HFF-Myc (cell line): ENCODE measurements at places on chromosomes 7 and 10.

- DNase-seq, result no peak
Measured at GRCh38 chr10:61071580-61071979, 127.6 kb upstream of the RHOBTB1 start.

- no peak for DNase-seq
Measured at GRCh38 chr10:17764142-17764541, 12.1 kb downstream of the TMEM236 start.

- DNase-seq, result no peak
Measured at GRCh38 chr7:6375348-6376101, 72.2 kb downstream of the DAGLB start.

- no peak for DNase-seq
Measured at GRCh38 chr10:5818894-5819293, 5.7 kb upstream of the GDI2 start.

DNA sequence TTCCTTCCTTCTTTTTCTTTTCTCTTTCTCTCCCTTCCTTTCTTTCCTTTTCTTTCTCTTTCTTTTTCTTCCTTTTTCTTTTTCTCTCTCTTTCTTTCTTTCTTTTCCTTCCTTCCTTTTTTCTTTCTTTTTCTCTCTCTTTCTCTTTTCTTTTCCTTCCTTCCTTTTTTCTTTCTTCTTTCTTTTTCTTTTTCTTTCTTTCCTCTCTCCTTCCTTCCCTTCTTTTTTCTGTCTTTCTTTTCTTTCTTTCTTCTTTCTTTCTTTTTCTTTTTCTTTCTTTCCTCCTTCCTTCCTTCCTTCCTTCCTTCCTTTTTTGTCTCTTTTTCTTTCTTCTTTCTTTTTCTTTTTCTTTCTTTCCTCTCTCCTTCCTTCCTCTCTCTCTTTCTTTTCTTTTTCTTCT lies 136.8 kb downstream of the PTN start:
- no peak for DNase-seq

DNA sequence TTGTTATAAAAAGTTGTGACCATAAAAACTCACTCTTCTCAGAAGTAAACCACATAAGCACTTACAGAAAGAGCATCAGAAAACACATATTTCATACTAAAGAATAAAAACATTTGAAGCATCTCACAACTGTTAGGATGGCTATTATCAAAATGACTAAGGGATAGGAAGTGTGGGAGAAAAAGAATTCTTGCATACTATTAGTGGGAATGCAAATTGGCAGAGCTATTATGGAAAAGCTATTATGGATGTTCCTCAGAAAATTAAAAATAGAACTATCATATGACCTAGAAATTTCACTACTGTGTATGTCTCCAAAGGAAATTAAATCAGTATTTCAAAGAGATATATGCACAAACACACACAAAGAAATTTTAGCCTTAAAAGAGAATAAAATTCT lies 25.2 kb upstream of the POT1 start:
- DNase-seq, result no peak

- DNase-seq, result no peak
Measured at GRCh38 chr7:27905951-27906350, 166.0 kb downstream of the TAX1BP1 start.

DNA sequence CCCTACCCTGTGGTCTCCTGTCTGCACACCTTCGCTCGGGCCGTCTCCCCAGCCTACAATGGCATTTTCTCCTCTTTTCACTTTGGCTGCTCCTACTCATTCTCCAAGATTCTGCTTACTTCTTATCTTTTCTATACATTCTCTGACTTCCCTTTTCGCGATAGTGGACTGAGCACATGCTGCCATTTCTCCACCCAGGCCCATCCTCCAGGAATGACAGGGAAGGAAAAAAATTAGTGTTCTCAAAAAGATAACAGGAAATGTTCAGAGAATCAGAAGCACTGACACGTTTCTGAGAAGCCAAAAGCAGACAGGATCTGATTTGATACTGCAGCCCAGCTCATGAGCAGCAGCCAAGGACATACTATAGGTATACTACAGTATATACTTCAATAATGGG lies 6.4 kb upstream of the ANXA11 start:
- no peak for DNase-seq

DNA sequence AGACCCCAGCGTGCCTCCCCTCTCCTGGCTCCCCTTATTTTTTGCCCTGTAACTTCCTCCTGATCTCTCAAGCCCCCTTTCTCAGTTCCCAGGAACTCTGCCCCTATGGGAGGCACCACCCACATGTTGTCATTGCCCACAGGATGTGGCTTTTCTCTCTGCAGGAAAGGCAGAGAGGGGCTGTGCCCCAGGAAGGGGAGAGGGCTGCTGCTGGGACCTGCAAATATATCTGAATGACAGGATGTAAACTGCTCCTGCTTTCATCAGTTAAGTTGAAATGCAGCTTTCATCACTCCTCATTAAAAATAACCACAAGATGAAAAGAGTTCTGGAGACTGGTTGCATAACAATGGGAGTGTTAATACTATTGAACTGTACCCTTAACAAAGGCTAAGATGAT lies 103.3 kb downstream of the CLEC2L start:
- no peak for DNase-seq
